ENCODE measurements at places on chromosomes 4 and X.

GRCh38 chr4:74516303-74516702 is 71.4 kb downstream of the AREG start:
- peak; percentile 40 for DNase-seq

DNA sequence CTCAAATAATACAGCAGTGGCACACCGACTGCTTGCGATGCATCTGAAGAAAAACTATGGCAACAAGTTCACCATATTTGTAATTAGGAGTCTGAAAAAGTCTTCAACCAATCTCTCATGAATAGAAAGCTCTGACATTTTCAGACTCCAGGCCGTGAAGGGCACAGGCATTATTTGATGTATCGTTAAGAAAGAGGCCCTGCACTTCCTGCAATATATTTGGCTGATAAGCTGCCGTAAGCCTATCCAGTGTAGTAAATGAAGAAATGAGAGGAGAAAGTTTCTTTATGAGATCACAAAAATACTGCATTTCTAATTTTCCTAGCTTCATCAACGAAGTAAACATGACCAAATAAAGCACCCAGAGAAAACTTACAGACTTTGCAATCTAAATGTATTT is 613.8 kb upstream of the TECRL start:
- no peak for DNase-seq

GRCh38 chrX:45187731-45188130 is 12.9 kb downstream of the DIPK2B start:
- DNase-seq = no peak

DNA sequence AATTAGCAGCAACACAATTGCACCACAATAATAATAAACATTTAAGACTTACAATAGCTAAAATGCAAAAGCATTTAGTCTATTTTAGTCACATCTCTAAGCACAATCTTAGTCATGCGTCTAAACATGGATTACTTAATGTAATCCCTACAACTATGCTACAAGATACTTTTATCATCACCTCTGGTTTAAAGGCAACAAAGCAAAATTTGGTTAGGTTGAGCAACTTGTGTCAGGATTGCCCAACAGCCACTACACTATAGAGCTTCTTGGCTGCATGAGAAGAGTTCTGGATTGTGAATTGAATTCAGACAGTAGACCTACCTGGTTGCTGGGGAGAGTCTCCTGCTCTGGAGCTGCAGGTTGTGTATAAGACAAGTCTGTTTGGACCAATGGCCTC is 146.5 kb upstream of the PUDP start:
- DNase-seq = peak; percentile 7

DNA sequence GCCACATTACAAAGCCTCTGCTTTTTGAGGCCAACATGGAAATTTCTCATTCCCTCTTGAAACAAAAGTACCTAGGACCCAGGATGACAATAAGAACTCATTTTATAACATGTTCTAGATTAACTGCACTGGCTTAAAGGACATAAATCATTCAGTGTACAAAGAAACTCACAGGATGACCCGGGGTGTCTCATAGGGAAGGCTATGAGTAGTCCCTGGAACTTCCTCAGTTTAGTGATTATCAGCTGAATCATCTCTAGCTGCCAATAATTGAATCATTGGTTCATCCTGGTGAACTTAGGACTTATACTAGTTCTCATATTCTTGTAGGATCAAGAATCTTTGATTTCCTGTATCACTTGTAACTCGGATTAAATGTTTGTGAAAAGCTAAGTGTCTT is 95.8 kb upstream of the WDR1 start:
- no peak for DNase-seq

DNA sequence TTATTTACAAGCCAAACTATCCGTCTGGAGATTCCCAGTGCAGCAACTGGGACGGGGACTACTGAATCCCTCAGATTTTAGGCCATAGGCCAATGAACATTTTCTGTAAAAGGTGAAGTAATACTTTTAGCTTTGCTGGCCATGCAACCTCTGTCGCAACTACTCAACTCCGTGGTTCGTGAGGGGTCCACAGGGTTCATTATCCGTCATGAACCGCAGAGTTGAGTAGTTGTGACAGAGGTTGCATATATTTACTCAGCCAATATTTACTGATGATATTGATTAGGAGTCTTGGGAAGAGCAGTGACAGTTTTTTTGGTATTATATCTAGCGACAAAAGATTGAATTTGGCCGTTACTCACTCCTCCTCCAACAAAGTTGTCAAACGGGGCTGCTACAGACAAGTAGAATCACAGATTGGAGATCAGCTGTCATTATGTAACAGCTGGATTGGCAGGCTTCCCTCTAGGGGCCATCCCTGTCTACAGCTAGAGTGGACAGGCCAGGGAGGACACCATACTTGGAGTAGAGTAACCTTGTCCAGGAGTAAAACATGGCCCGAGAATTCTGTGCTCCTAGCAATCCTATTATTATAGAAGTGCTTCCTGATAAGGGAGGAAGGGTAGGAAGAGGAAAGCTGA is 37.2 kb upstream of the CD38 start:
- no peak for DNase-seq

Data from fibroblast of the aortic adventitia (primary cell).